ENCODE measurements at places on chromosomes 12 and 14.
A peak's percentile ranks its signal among the peaks of the same experiment; 100 is the strongest.

DNA sequence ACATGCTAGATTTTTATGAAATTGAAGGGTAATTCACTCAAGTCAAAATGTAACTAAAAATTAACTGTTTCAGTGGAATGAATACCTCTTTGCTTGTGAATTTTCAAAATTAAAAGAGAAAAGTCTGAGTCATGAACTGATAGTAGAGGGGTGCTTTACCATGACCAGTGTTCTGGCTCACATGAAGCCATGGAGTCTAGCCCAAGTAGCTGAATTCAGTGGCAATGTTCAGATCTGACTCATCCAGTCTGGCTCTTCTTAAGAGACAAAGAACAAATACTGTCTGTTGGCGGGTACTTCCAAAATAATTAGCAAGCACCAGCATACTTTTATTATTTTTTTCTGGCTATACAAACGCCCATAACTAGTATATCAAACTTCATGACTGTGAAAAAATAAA is 366.3 kb upstream of the GARIN6 start:
- DNase-seq: no peak

DNA sequence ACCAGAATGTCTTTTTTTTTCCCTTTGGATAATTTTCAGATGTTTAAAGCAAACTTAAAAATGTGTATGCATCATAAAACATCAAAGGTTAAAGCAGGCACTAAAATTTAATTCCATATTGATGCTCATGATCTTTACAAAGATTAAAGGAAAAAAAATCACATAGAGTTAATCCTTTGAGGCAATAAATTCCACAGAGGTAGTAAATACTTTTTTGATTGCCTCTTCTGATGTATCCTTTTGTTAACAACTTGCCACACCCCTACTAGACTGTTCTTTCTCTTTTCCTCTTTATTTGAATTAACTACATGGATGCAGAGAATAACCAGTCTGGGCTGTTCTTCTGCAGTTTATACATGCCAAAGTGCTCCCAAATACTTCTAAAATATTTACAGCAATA is 45.2 kb upstream of the KCNJ8 start:
- DNase-seq: no peak

DNA sequence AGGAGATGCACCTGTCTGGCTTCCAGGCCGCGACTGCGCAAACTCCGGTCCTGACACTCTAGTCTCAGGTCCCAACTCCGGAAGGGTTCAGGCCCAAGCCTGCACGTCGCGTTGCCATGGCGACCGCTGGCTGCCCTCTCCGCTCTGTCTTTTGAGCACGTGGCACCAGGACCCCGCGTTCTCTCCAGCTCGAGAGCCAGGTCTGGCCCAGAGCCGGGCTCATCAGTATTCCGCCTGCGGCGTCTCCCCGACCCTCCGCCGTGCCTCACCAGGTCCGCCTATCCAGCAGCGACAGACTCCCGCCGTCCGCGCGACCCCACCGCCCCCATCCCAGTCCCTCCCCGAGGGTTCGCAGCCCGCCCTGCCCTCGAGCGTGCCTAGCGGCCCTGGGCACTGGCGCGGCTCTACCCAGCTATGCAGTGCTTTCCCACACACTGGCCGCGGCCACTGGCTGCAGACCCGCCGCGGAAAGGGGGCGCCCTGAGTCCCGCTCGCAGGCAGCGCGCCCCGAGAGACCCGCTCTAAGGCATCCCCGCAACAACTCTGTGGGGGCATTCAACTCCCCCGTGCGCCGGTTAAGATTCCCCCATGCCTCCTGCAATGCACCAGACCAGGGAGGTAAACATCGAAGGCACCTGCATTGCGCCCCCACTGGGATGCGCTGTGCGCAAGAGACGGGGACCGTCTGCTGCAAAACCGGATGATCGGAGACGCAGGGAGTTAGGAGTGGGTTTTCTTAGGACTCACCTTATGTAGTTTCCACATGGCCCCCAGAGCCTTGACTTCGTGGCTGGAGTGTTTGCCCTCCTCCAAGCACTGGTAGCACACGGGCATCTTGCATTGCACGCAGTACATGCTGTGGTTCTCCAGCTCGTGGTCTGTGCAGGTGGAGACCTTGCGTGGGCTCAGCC is 1.3 kb downstream of the TRIM9 start:
- DNase-seq: peak; percentile 72

DNA sequence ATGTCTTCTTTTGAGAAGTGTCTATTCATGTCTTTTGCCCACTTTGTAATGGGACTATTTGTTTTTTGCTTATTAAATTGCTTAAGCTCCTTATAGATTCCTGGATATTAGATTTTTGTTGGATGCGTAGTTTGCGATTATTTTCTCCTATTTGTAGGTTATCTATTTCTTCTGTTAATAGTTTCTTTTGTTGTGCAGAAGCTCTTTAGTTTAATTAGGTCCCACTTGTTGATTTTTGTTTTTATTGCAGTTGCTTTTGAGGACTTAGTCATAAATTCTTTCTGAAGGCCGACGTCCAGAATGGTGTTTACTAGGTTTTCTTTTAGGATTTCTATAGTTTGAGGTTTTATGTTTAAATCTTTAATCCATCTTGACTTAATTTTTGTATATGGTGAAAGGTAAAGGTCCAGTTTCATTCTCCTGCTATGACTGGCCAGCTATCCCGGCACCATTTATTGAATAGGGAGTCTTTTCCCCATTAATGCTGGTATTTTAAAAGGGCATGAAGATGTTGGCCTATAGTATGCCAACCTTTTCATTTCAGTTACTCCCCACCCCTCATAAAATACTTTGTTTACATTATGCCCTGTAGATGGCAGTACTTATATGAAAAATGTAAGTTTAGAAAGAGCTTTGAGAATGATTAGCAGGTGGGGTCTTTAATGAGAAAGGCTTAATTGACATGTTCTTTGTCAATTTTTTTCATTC is 62.9 kb upstream of the PSMA6 start:
- no peak for DNase-seq

GRCh38 chr14:23568600-23569331 is 1.2 kb upstream of the AP1G2 start:
- DNase-seq: no peak

DNA sequence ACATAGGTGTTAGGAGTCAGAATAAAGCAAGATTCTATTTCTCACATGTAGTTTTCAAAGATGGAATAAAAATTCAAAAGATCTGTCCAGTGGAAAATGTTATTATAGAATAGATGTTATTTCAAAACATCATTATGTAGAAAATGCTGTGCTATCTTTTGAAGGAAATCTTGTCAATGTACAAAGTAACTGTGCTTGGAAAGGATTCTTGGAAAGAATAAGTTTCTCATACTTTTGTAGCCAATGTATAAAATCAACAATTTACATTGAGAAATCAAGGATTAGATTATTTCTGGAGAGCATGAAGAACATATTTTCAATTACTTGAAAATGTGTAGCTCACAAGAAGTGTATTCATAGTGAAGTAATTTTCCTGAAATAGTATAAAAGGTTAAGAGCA is 532.5 kb upstream of the MGAT4C start:
- no peak for DNase-seq

DNA sequence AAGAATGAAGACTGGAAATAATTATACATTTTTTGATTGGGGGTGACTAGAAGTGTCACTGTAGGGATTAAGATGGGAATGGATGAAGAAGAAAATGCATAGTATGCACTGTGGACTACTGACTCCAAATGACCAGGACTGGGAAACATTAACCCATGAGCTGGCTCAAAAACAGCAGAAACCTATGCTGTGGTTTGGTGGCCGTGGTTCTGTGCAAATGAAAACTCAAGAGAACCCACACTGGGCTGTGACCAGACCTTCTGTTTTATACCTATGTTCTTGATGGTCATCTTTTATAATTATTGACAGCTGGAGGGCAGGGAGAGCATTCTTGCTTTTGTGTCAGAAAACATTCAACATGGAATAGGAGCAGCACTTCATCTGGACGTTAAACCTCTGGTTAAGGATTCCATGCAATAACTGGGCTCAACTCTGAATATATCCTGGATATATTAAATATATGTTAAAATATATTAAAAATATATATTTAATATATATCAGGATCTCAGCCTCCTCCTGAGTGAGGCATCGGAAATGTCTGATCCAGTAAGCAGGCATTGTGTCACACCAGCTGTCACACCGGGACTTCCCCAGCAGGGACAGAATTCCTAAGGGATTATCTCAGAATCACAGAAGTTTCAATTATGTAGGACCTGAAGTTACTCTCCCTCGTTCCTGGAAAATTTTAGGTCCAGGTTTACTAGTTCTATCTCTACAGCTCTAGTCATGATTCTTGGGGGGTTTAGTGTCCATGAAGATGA is 48.5 kb downstream of the BBS10 start:
- peak; percentile 61 for DNase-seq

DNA sequence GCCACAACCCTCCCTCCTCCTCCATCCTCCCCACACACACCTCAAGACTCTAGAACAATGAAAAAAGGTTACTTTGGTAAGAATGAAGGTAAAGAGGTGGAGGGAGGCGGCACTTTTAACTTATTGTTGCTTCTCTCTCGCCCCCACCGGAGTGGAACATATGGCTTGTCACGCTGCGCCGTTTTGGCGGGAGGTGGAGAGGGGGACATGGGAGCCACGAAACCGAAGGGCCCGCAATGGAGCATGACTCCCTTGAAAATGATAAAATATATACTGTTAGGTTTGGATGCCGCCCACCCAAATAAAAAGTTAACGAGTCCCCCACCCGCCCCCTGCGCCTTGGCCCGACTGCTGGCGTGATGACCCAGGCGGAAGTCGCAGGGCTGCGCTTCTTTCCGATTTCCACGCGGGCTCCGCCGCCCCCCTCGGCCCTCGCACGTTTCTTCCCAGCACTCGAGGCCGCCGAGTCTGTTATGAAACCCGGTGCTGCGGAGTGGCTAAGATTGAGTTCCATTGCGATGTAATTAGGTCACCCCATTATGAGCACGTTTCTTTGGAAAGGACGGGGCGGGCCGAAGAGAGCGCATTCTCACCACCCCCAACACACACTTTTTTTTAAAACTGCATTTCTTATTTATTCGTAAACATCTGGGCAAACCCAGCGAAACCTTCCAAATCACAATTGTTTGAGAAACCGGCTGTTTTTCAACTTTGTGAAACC is 1.4 kb upstream of the ZFP36L1 start:
- DNase-seq: peak; percentile 84

GRCh38 chr12:68623984-68624383 is 13.3 kb downstream of the RAP1B start:
- peak; percentile 59 for DNase-seq

DNA sequence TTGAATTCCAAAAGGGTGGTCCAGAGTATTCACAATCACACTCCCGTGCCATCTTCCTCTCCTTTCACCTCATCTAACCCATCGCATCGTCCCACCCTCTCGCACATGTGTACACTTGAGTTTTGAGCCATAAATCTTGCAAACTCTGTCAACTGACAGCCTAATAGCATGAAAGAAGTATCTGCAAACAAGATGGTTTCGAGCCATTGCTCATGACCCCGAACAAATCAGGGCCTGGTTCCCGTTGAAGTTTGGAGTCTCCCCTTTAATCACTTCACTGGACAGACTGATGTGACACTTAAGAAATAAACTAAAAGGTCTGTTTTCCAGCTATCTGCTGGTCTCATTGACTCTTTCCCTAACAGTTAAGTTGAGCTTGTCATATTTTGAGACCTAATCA is 223.6 kb upstream of the SOX5 start:
- DNase-seq: no peak

DNA sequence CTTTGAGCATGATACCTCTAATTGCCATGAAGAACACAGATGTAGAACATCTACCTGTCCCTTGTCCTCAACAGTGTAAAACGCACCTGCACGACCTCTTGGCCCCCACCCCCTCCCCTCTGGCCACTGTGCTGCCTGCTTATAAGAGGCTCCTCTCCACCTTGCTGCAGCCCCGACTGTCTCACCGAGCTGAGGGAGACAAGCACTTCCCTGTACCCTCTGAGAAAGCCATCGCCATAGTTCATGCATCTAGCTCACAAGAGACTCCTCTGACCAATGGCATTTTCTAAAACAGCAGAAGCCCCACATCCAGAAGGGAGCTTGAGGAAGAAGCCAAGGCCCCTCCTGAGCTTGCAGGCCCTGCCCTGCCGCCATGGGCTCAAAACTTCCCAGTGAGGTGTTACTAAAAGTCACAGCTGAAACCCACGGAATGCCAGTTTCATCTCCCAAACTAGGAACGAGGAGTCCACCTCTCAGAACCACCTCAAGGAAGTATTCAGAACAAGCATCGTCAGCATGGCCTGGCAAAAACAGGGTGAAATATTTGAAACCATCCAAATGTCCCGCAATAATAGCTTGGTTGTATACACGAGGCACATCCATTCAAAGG is 21.5 kb upstream of the ANO2 start:
- peak; percentile 43 for DNase-seq

- no peak for DNase-seq
Measured at GRCh38 chr12:89468648-89469326, 55.8 kb downstream of the GALNT4 start.

DNA sequence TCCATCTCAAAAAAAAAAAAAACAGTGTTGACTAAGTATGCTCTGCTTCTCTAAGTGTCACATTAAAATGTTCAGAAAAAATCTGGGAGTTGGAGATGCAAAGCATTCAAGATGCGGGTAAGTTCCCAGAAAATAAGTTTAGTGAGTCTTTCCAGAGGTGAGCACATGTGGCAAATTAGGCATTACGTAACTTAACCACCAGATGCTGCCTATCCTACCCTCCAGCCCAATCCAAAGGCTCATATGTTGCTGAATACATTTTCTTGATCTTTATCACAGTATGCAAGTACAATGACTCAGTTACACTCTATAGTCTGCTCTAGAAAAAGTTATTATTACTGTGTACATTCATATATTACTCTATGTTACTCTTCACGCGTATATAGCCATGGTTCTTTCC is 3.6 kb downstream of the SLC2A14 start:
- DNase-seq: no peak

DNA sequence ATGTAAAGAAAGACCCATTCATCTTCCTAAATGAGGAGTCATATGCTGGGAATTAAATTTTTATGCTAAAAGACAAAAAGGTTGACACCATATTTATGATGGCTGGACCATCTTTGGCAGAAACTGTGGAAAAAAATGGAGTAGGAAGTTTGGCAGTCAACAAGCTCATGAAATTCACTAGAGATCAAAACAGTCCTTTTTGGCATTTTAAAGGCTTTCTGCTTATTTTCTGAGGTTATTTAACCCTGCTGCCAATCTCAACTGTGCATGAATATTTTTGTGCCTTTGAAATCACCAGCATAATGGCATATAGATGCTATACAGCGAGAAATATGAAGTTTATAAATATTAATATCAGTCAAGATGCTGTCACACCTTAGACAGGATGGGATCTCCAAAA is 399.5 kb downstream of the PDZRN4 start:
- DNase-seq: no peak

DNA sequence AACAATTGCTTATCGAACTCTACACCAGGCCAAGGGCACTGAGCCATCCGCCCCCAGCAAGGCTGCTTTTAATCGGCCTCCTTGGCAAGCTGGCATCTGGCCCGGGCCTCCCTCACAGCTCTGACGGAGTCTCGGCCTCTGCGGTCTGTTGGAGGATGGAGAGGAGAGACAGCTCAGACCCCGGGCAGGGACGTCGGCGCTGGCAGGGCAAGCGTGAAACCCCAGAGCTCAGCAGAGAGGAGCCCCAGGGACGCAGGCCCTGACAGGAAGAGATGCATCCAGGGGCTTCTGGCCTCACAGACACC is 17.5 kb downstream of the CAMKK2 start:
- no peak for DNase-seq

GRCh38 chr12:78878459-78878858 is 13.9 kb downstream of the SYT1 start:
- DNase-seq: no peak

Data from islet precursor cell (in vitro differentiated cells).